Left renal cortex interstitium (tissue), 4 donors: ENCODE measurements at places on chromosomes 6 and 20. TPM values are rescaled to one million over a fixed set of nuclear protein-coding genes. Genes with fewer than 3 reads are reported as not detected.

DNA sequence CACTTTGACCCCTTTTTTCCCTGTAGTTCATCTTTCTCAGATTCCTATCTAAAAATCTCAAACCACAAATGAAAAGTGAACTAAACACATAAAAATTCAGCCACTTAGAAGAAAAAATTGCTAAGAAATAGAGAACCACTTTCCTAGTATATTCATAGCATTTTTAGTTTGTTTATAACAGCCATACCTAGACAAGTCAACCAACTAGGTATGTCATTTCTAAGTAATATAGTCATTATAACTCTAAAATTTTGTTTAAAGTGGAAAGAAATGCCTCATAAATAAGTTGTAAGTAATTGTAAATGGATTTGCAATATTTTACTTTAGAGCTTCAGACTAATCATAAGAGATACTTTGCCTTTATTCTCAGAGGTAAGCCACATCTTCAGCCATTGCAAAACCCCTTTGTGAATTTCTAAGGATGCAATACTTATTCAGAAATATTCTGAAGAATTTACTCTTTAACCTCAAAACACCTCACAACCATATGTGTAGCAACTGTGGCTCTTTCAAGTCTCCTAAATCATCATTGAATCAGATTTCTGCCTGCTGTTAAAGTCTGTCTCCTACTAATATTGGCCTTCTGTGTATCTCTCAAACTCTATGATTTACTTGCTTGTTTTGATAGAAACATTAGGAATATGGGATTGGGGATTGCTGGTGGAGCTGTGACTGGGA lies 6.9 kb upstream of the SUMO4 start:
- DNase-seq = no peak

DNA sequence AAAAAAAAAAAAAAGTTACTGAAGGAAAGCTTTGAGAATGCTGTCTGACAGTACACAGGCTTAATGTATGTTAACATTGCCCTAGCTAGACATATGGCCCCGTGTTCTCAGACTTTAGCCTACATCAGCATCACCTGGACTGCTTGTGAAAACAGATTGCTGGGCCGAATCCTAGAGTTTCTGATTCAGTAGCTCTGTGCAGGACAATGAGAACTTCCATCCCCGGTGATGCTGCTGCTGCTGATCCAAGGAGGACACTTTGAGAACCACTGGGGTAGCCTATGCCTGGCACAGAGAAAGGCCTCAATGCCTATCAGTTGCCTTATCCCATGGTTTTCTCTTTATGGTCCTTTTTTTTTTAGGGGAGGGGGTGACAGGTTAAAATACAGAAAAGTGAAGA lies 1.6 kb downstream of the HCK start:
- no peak for DNase-seq

DNA sequence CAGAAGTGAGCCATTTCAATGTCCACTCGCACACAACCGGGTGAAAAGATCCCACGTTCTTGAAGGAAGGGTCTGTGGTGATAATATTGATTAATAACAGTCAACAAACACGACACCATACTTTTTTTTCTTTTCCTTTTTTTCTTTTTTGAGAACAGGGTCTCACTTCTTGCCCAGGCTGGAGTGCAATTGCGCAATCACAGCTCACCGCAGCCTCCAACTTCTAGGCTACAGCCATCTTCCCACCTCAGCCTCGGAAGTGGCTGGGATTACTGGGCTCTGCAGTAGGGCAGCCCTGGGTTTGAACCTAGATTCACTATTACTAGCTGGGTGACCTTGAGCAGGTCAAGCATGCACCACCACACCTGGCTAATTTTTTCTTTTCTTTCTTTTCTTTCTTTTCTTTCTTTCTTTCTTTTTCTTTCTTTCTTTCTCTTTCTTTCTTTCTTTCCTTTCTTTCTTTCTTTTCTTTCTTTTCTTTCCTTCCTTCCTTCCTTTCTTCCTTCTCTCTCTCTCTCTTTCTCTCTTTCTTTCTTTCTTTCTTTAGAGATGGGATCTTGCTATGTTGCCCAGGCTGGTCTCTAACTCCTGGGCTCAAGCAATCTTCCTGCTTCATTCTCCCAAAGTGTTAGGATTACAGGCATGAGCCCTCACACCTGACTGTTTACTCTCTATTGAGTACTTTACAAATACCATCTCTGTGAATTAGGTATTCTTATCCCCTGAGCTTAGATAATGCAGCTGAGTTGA lies 123.9 kb downstream of the SNX5 start:
- DNase-seq = no peak

DNA sequence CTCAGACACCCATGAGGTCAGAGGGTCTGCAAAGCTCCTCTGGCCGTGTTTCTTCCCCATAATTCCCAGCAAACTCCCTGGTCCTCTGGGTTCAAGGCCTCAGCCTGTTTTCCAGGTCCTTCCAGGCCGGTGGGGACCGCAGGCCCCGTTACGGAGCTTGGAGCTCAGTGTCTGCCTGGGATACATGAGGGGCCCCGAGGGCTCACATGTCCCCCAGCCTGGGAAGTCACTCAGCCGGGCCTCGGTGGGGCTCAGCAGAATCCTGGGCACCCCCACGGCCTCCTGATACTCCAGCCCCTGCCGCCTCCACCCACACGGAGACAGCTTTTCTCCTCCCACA lies 3.4 kb upstream of the SULF2 start:
- no peak for DNase-seq

DNA sequence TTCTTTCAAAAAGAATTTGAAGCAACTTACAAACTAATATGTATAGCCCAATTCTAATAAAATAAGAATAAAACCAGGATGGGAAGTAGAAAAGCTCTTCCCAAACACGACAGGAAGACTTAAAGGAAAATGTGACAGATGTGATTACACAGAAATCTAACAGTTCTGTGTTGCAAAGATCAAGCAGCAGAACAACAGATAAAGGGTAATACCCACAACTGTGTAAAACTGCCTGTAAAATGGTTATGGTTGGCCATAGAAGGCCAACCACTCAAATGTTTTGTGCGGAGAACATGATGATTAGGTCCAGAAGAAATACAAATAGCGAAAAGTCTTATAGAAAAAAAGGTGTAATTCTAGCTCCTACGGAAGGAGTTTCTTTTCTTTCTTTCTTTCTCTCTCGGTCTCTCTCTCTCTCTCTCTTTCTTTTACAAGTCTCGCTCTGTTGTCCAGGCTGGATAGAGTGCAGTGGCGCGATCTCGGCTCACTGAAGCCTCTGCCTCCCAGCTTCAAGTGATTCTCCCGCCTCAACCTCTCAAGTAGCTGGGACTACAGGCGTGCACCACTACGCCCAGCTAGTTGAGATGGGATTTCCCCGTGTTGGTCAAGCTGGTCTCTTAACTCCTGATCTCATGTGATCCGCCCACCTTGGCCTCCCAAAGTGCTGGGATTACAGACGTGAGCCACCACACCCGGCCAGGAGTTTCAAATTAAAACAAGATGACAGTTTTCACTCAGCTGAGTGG lies 128.5 kb downstream of the QRSL1 start:
- no peak for DNase-seq

- no peak for DNase-seq
Measured at GRCh38 chr20:62659488-62660239, 17.4 kb downstream of the SLCO4A1 start.

GRCh38 chr6:19804205-19805128 lies 32.7 kb upstream of the ID4 start:
- peak; percentile 93 for DNase-seq

DNA sequence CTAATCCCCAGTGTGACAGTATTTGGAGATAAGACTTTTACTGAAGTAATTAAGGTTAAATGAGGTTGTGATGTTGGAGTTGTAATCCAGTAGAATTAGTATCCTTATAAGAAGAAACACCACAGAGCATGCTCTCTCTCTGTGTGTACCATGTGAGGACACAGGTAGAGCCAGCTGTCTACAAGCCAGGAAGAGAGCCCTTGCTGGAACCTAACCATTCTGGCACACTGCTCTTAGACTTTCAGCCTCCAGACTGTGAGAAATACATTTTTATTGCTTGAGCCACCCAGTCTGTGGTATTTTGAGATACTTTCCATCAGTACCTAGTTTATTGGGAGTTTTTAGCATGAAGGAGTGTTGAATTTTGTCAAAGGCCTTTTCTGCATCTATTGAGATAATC lies 110.2 kb downstream of the PHF3 start:
- DNase-seq = no peak

DNA sequence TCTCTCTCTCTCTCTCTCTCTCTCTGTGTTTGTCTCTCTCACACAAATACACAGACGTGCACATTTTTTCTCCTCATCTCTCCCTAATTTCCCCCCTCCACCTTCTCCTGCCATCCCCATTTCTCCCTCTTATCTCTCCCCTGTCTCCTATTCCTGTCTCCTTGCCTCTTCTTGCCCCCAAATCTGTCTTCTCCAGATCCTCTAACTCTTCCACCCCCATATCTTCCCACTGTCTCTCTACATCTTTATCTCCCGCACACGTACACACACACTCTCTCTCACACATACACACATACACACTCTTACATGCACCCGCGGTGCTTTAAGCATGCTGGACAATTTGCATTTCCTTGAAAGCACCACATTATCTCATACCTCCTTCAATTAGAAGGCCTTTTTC lies 15.9 kb downstream of the KIZ start:
- DNase-seq = no peak

- no peak for DNase-seq
Measured at GRCh38 chr20:50284811-50285375, 94.3 kb downstream of the CEBPB start.

DNA sequence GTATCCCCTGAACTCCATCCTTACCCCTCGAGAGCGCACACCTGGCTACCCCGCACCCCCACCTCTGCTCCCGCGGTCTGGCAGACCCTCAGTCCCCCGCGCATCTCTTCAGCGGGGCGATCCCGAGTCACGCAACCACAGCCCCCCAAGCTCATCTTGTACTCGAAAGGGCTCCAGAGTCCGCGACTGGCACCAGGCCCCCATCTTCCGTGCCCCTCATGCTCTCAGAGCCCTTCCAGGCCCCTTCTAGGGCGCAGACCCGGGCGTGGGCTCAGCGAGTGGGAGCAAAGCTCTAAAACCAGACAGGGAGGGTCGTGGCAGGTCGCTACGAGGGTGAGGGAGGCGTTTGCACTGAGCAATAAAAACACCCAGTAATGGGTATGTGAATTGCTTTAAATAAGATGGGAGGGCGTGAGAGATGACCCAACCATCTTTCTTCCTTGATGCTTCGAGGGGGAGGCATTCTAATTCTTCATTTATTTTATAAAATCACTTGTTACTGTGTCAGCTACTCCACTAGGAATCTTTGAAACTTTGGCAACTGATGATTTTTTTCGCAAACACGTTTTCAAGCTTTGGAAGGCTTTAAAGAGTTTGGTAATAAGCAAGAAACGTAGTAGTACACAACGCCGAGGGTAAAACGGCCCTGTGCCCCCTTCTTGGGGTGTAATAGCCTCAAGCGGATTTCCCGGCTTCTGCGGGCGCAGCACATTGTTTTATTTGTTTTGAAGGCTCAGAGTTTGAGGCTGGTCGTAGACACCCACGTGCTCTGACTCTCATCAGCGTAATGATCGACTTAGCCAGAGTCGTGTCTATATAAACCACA lies 42.6 kb upstream of the SUPT3H start:
- no peak for DNase-seq

- DNase-seq = peak; percentile 49
Measured at GRCh38 chr6:81752921-81753710, 635 bp upstream of the TENT5A start.

GRCh38 chr6:96022225-96022624 lies 6.5 kb downstream of the FUT9 start:
- no peak for DNase-seq

GRCh38 chr20:11917663-11918062 lies at the start of gene BTBD3:
Gene BTBD3 (plus strand): TSS chr20:11917893. CDS start chr20:11918276, 383 bp downstream.
- no peak for DNase-seq

DNA sequence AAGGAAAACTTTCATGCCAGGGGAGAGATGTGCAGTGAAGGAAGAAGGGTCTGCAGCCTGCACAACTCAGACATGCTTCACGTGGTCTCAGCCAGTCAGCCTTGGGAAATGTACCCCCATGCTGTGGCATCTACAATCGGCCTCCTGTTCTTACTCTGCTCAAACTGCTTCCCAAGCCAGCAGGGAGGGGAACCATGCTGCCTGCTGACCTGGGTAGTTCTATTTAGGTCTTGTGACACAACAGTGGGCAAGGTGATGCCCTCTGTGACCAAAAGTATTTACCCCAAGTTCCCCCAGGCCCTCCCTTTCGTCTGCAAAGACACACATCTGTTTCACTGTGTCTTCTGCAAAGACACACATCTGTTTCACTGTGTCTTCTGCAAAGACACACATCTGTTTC lies 106.9 kb downstream of the SLC23A2 start:
- no peak for DNase-seq

CRISP3 gene
- polyA plus RNA-seq = 0.34 TPM

TNFRSF21 gene
- polyA plus RNA-seq = 34.1 TPM

ENPP3 gene
- polyA plus RNA-seq = 12.6 TPM

TFAP2A gene
- 39.3 TPM for polyA plus RNA-seq

RIPPLY2 gene
- polyA plus RNA-seq = 0.13 TPM

EYA2 gene
- polyA plus RNA-seq = 0.49 TPM

PTPRK gene
- 56.0 TPM for polyA plus RNA-seq

RFX6 gene
- polyA plus RNA-seq = not detected

LPIN3 gene
- 8.1 TPM for polyA plus RNA-seq

POPDC3 gene
- polyA plus RNA-seq = 0.25 TPM

ECT2L gene
- 0.25 TPM for polyA plus RNA-seq

TGM3 gene
- polyA plus RNA-seq = 0.93 TPM

FAM229B gene
- 41.7 TPM for polyA plus RNA-seq

SLC18B1 gene
- 27.8 TPM for polyA plus RNA-seq

BMP5 gene
- 3.2 TPM for polyA plus RNA-seq

HLA-DMB gene
- polyA plus RNA-seq = 67.2 TPM

DNMT3B gene
- 9.4 TPM for polyA plus RNA-seq
